ENCODE measurements at places on chromosomes 12 and 14.

DNA sequence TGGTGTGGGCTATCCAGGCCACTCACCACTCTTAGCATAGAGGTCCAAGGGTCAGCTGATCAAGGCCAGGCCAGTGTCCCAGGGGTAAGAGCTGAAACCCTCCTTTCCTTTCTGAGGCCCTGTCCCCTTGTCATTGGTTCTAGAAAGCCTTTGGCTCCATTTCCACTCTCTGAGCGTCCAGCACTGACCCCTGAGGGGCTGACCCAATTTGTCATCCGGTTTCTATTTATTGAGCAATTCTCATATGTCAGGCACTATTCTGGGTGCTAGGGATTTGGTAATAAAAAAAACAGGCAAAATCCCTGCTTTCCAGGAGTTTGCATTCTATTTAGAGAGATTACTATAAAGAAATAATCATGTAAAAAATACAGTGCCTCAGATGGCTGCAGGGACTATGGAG, 3.4 kb downstream of the KRT77 start:
- no peak for DNase-seq

DNA sequence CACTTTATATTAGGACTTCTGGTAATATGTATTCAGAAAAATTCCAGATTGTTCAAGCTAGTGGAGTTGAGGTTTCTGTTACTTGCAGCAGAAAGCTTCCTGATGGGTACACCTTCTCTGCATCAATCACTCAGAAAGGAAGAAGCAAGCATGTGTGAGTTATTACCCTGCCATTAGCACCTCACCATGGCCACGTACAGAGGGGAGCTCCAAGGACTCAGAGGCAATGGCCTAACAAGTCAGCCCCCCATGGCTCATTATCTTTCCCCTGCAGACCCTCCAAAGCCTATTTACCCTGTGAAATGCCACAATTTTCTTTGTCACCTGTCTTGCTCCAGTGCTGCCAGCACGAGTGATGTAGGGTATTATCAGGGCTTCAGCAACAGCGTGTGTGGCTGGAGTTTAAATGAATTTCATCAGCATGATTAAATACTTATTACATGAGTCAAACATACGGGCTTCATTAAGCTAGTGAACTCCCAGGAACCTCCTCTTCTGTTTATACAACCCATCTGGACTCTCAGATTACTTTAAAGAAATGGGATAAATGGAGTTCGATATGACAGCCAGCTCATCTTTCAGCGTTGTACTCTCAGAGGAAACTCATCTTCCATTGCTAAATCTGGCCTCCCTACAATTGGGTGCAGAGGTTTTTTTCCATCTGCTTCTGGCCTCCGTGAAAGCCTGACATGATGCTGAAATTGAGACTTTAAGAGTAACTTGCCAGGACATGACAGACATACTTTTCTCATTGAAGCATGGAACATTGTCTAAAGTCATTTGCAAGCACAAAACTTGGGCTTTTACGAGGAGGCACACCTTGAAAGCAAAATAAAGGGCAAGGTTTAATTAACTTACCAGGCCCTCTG, 135.9 kb downstream of the TMEM30B start:
- DNase-seq, result no peak

GRCh38 chr12:112961074-112961473, 17.2 kb upstream of the OAS2 start:
- no peak for DNase-seq

GRCh38 chr12:7079826-7080125, 12.5 kb downstream of the C1R start:
- DNase-seq, result no peak

DNA sequence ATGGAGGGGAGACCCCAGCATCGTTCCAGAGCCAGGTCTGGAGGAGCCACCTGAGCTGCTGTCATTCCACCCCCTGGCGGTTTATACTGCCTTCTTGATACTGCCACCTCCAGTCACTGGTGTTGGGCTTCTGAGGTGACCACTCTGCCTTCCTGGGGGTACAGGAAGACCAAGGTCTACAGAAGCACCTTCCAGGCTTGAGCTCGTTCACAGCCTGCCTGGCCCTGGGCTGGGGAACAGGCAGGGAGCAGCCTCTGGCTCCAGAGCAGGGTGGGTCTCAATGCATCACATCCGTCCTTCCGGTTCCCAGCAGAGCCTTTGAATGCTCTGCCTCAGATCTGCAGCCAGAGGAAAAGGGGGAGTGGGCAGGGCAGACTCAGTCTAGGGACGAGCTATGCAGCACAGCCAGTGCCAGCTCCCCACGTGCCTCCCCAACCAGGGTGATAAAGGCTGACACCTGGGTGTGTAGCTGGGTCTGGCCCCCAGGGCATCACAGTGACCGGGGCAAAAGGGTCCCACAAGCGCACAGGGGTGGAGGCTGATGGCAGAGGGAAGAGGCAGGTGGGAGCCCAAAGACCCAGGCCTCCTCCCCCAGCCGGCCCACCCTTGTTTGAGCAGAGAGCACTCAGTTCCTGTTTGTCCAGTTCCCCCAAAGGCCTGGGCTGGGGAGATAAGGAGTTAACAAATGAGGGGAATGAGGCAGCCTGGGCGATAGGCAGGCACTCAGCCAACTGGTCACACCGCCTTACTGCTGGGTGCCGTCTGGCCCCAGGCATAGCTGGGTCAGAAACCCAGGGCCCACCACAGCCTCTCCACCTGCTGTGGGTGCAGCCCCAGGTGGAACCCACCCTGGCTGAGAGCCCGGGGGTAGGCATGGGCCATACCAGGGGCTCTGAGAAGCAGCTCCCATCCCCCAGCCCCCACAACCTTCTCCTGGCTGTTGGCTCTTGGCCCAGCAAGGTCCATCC, 17.1 kb downstream of the DEGS2 start:
- DNase-seq, result no peak

DNA sequence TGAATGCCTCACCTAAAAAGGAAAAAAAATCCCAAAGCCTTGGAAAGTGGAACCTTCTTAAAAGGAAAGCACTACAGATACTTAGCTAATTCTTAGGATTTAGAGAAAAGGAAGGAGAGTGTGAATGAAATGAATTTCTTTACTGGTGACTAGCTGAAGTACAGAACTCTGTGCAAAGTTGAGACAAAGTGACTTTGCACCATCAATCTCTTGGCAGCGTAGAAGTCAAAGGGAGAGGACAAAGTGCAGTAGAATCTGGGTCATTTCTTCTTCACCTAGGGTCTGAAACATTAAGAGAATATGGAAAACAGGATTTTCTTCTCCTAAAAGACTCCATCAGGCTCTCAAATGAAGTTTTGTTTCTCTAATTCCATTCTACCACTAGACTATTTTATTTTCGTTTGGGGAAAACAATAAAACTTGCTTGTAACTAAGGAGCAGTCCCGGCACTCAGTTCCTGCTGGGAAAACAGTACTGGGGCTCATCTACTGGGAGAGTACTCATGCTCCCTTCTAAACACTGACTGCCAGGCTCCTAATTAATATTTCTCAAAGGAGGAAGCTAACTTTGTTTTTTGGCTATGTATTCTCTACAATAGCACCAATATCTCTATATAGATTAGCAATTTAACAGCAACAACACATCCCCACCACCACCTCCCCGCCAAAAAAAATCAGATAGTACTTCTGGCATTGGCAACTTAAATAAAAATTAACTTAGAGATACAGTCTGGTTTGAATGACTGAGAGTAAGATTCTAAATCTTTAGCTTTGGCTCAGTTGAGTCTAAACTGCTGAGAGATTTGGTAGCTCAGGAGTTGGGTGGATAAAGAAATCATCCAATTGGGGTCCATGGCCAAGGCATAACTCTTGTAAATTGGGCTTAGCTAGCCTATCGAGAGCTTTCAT, 110.7 kb downstream of the SLC15A5 start:
- DNase-seq, result no peak

GRCh38 chr12:74896186-74896585, 313.5 kb downstream of the KCNC2 start:
- DNase-seq, result no peak

GRCh38 chr12:66142826-66143225, 12.3 kb upstream of the LLPH start:
- no peak for DNase-seq

DNA sequence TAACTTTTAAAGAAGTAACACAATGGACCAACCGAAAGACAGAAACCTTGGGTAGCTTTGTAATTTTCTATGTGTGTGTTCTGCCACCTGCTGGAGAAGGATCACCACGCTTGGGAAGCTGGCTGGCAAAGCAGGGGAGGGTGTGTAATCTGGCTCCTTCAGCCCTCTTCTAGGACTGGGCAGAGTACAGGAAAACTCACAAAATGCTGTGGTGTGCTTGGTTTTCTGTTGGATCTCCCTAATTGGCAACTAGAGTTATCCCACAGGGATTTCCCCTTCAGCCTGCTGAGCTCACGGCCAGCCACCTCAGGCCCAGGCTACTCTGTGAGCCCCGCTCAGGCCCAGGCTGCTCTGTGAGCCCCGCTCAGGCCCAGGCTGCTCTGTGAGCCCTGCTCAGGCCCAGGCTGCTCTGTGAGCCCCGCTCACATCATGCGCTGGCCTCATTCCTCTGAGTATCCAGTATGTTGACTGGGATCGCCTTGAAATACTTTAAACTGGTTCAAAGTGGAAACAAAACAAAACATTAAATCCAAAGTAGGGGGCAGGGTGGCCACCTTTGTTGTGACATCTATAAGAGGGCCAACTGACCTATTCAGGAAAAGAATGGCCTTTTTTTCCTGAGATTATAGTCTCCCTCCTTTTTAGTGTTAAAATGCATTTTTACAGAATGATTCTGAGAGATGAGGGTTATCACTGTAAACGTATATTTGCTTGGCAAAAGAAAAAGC, 52.0 kb upstream of the RNU6-8 start:
- DNase-seq, result peak; percentile 23

DNA sequence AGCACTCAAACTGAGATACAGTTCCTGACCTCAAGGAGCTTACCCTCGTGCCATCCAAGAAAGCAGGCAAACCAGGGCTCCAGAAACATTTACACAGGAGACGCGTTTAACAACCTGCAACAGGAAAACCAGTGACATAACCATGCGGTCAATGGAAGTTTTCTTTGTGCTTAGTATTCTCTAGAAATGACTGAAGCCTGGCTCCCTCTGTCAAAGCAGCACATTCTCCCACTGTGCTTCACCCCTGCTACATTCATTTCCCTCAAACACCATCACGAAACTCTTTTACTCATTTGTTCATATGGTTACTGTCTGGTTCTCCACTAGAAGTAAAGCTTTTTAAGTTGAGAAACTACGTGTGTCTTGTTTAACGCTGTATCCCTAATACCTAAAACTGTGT, 161.3 kb upstream of the CCND2 start:
- DNase-seq, result no peak

DNA sequence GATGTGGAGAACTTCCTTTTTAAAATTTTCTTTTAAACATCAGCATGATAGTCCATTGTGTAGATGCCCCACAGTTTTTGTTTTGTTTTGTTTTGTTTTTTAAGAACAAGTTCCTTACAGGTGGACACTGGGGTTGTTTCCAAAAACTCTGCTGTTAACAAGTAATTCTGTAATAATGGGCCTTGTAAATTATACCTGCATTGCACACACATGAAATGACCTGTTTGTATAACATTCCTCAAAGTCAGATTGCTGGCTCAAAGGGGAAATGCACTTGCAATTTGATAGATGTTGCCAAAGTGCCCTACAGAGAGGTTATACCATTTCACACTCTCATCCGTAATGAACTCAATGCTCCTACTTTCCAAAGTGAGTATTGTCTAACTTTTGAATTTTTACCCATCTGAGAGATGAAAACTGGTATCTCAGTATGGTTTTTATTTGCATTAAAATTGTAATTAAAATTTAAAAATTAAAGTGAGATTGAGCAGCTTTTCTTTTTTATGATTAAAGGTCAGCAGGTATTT, 89.2 kb downstream of the SPPL3 start:
- DNase-seq, result no peak

DNA sequence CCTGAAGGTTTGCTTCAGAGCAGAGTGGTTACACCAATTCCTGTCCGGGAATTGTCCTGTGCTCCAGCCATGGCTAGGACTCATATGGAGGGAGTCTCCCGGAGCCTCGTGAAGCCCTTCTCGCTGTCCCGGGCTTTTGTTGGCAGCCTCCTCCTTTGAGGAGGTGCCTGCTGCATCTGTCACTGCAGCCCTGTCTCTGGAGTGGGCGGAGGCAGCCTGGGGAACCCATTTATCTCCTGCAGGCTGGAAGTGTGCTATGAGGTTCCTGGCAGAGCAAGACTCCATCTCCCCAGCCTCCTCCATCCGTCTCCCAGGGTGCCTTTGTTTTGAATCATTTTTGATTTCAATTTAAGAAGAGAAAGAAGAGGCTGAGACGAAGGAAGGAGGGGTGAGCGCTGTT, 355.3 kb downstream of the GLT1D1 start:
- DNase-seq, result no peak

- DNase-seq, result no peak
These were observed 40.3 kb downstream of the TIMELESS start for GRCh38 chr12:56408799-56409417.

DNA sequence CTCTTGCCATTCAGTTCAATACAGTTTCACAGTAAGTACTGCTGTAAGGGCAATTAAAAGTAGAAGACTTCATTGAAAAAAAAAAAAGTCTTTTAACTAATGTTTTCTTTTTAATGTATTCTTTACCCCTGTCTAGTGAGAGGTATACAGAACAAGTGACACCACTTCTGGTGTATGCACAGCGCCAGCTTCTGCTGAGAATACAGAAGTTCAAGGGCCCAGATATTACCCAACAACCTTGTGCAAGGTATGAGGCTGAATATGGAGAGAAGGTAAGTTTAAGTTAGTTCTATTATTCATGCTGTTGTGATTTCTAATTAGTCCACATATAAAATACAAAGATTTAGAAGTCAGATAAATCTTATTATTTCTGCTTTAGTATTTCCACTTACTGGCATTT, 168.7 kb downstream of the CFAP54 start:
- no peak for DNase-seq

DNA sequence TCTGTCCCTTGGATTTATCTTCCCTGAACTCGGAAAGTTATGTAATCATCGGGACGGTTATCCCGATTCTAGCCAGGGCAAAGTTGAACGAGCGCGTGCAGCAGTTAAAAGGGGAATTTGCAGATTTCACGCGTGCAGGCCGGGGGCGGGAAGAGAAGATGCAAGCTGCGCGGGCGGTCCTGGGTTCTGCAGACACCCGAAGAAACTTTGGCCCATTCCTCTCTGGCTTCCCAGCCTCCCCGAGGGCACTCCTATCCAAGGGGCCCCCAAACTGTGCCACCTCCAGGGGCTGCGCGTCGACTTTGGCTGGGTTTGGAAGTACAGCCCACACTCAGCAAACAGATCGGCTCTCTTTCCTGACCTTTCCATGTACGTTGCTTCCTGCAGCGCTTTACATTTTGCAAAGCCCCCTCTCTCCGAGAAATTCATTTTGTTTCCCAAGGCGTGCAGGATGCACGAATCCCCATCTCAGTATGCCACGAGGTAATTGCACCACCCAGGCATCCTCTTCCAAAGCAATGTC, 941 bp upstream of the PPP1CC start:
- DNase-seq, result no peak

DNA sequence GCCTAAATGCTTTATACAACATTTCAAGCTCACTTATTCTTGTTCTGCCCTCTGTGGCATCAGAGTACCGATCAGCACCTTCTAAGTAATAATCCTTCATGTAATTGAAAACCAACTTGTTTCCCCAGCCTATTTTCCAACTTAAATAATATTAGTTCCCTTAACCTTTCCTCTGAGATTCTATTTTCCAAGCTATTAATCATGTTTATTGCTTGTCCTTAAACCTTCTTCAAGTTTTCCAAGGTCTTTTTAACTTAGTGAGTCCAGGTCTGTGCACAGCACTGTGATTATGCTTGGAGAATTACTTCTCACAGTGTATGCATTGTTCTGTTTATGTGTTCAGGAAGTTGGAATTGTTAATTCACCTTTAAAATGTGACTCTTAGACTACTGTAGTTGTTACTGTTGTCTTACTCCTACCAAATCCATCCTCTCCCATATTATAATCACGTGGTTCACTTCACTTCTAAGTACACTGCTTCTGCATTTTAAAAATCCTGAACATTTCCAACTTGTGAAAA, 1039.3 kb upstream of the FOXG1 start:
- DNase-seq, result no peak

GRCh38 chr12:24411948-24412347, 462.5 kb upstream of the SOX5 start:
- no peak for DNase-seq

Data from ascending aorta (tissue), 2 donors.